ENCODE measurements at places on chromosomes 7 and 10.

- no peak for DNase-seq
These were observed 3.0 kb downstream of the PIP4K2A start for GRCh38 chr10:22711373-22711772.

DNA sequence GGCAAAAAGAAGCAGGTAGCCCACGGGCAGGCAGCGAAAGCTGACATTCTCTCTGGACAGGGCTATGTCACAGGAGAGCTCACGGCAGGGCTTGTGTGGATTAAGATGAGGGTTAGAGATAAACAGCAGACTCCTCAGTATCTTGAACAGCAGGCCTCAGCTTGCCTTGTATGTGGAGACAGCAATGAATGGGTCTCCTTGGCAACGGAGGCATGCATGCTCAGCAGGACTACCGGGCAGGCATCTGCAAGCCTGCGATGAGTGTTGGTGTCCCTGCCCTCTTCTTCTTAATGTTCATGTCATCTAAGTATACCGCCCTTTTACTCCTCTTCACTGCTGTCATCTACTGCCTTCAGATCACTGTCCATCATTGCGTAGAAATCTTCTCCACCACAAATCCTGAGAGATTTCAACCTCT is 81.9 kb upstream of the C1GALT1 start:
- DNase-seq: no peak

- DNase-seq: peak; percentile 57
These were observed 162.6 kb upstream of the GDF10 start for GRCh38 chr10:47137311-47137851.

- no peak for DNase-seq
These were observed 1.6 kb upstream of the COL13A1 start for GRCh38 chr10:69800109-69800508.

GRCh38 chr7:86773309-86773708 is 129.6 kb downstream of the GRM3 start:
- no peak for DNase-seq

GRCh38 chr7:79471699-79472098 is 18.2 kb upstream of the MAGI2 start:
- no peak for DNase-seq

DNA sequence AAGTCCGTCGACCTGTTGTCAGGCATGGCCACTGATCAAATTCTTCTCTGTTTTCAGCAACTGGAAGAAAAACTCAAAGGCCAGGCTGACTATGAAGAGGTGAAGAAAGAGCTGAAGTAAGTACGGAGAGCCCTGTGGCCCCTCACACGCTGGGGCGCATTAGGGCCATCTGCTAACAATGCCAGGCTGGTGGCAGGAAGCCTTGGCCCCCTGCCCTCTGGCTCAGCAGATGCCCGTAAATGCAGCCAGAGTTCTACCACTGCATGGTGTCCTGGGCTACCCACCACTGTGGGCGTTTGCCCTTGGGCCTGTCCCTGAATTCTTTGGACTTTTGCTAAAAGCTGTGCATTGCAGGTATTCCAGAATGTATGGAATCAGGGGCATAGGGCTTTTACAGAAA is 96.9 kb upstream of the SH2B2 start:
- no peak for DNase-seq

GRCh38 chr7:116443646-116444045 is 55.9 kb upstream of the CAV2 start:
- no peak for DNase-seq

DNA sequence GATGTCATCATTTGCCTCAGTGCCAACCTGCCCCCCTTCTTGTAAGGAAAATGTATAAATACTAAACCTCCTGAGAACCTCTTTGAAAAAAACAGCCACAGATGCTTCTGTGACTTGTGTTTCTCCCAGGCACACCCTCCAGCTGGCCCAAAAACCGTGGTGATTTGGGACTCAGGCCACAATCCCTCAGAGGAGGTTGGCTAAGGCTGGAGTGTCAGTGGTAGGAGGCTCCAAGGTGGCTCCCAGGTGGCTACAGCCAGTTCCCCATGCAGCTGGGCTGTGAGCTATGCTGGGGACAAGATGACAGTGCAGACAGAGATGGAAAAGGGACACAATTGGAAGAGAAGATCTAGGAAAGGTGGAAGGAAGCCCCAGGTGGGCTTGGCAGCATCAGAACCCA is 104.7 kb downstream of the CPXM2 start:
- no peak for DNase-seq

GRCh38 chr7:109879287-109879828 is 1211.6 kb upstream of the LRRN3 start:
- DNase-seq: no peak

- DNase-seq: no peak
These were observed 155.9 kb downstream of the SEC23IP start for GRCh38 chr10:120048391-120048790.

DNA sequence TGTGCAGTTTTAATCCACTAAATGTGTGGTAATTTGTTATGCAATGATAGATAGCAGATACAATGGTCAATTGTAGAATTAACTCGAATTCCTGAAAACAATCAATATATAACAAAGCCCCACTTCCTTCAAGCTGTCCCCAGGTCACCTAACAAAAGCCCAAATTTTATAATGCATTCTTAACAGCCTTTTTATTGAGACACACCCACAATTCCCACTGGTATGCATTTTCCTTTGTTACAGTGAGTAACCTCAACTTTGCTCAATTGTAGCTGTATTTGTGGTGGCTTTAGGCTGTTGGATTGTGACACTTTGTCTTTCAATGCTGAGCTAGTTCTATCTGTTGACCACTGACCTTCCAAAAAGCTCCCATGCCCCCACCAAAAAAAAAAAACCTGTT is 279.8 kb upstream of the CACNA2D1 start:
- no peak for DNase-seq

GRCh38 chr7:19139706-19140327 is 5.4 kb downstream of the FERD3L start:
- no peak for DNase-seq

DNA sequence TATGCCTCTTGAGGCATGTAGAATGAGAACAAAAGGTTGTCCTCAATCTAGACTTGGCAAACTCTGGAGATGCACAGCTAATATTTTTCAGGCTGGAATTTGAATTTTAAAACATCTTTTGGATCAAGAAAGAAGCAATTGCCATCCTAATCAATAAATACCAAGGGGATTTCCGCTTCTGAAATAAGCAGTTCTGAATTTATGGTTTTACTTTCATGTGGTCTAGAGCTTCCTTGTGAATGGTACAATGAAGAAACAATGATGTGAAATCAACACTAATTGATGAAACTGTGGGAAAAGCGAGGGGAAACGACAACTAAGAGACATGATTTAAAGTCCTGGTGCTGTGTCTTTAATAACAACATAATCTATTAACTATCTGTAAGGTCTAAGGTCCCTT is 1202.7 kb downstream of the SORCS3 start:
- DNase-seq: no peak

DNA sequence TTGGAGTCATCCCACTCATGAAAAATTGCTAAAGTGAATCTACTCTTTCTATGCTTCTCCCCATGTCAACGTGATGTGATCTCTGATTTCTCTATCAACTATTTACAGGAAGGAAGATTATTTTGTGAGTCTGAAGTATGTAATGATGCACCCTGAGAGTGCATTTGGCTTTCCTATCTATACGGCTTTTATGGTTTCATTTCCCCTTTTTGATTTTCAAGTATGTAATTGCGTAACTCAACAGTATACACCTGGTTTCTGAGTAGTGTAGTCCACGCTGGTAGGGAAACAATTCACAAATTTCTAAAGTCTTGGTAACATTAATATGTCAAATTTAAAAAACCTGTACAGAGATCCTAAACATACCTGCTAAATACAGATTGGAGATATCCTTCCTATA is 194.7 kb upstream of the SEMA3A start:
- DNase-seq: no peak

DNA sequence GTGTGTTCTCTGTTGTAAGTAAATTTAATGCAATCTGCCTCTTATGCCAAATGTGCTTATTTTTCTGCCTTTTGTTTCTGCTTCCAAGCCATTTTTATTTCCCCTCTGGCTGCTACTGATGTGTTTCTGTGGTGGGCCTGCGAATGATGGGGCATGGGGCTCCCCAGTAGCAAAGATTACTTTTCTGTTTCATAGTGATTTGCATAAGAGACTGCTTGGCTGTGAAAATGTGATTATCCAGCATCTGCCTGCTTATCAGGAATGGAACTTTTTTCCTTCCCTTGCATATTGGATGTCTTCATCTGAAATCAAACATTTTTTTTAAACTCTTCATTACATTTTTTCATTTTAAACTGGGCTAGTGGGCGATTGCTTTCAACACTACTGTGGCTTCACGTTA is 57.7 kb upstream of the BTBD16 start:
- no peak for DNase-seq

GRCh38 chr10:61779950-61780659 is 117.4 kb downstream of the CABCOCO1 start:
- peak; percentile 62 for DNase-seq

DNA sequence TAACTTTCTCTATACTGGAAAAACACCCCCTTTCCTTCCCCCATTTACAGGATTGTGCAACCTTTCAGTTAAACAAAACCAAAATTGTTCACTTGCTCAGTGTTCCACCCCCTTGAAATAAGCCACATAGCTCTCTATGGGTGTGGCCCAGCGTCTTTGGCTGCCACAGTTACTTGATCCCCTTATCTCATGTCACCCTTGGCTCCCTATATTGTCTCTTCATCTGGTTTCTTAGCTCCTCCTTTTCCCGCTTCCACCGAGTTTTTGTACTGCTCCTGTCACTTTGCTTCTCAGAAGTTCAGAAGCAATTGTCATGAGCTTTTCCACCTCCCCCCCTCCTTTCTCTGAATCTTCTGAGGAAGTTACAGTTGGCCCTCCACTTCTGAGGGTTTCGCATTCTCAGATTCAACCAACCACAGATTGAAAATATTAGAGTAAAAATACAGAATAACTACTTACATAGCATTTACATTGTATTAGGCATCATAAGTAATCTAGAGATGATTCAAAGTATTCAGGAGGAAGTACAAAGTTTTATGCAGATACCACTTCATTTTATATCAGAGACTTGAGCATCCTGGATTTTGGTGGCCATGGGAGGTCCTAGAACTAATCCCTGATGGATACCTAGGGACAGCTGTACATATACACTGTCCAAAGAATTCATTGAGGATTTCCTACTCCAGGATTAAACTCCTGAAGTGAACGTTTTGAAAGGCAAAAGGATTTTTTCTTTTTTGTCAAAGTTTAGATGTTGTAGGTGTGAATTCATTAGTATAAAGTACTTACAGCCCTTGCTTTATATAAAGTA is 60.4 kb downstream of the ADD3 start:
- DNase-seq: no peak
